Stimulated activated CD4-positive, alpha-beta T cell treated with anti-CD3 and anti-CD28 coated beads, Interleukin-1b, Interleukin-23, amount 100 ng/mL, for 1 hour (primary cell): ENCODE measurements at places on chromosomes 1 and 21.

GRCh38 chr1:177471244-177471643 is 300.5 kb downstream of the BRINP2 start:
- DNase-seq, result no peak

GRCh38 chr1:55632058-55632457 is 416.9 kb upstream of the USP24 start:
- DNase-seq, result no peak

- DNase-seq, result no peak
Measured at GRCh38 chr1:205775717-205776056, 405 bp upstream of the RAB29 start.

- DNase-seq, result no peak
Measured at GRCh38 chr1:63327417-63328054, 5.2 kb downstream of the FOXD3 start.

GRCh38 chr1:18534810-18535205 is 54.1 kb downstream of the KLHDC7A start:
- no peak for DNase-seq

DNA sequence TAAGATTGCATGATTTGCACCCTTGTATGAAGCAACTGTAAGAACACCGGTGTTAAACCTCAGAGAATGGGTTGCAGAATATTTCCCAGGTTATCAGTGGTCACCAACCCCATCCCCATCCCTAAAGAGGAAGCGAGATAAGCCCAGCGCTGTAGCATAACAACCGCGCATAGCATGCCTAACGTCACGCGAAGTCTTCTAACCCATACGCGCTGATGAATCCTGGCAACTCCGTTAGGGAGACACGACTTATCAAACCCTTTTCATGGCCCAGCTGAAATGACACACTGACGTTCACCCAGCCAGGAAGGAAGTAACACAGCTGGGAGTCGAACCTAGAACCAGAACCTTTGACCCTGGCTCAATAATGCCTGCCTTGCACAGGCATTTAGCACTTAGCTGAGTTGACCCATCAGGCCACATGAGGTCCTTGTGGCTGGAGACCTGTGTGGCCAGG is 24.2 kb downstream of the TMEM51 start:
- no peak for DNase-seq

DNA sequence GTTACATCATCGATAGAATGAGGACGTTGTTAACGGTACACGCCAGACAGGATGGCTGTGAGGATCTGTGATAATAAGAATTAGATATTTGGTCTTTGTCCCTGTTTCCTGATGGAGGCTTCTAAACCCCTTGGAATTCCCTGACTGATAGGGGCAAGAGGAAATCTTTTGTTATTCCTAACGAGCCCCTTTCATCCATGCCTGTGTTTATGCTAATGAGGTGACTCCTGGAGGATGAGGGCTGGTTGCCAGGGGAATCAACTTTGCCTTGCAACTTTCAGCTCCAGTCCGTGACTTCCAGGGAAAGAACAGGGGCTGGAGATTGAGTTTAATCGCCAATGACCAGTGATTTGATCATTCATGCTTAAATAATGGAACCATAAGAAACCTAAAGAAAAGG is 39.3 kb upstream of the NLRP3 start:
- no peak for DNase-seq

- no peak for DNase-seq
Measured at GRCh38 chr1:54357967-54358366, 48.2 kb downstream of the SSBP3 start.
